Fibroblast of the aortic adventitia (primary cell): ENCODE measurements at places on chromosomes 11 and 22. TPM values are rescaled to one million over a fixed set of nuclear protein-coding genes. Genes with fewer than 3 reads are reported as not detected.

- no peak for DNase-seq
Measured at GRCh38 chr22:43734370-43735150, 77.5 kb downstream of the EFCAB6 start.

GRCh38 chr11:2185324-2186085 lies 13.9 kb upstream of the TH start:
- no peak for DNase-seq

The SOX10 gene
- total RNA-seq, result not detected in 2 replicates

The RHOD gene
- 15.1 and 26.1 TPM in 2 replicates for total RNA-seq
